ENCODE measurements at places on chromosomes 7 and 10. TPM values are rescaled to one million over a fixed set of nuclear protein-coding genes. Genes with fewer than 3 reads are reported as not detected.

- DNase-seq = peak; percentile 91
Measured at GRCh38 chr10:30454744-30455510, 20.9 kb downstream of the MAP3K8 start.

DNA sequence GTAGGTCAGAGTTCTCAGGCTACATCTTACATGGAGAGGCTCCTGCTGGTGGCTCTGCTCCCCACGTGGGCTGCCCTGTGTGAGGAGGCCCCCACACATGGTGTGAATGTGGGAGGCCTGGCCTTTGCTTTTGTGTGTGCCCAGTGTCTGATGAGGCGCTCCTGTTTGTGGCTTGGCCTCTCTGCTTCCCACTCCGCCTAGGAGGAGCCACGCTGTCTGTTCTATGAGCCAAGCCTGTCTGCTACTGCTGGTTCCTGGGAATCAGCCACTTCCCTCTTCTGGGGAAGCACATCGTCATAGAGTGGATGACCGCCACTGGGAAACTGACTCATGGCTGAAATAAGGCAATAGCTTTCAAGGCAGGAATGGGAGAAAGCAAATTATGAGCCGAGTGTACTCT lies 87.1 kb downstream of the CYP26A1 start:
- DNase-seq = no peak

DNA sequence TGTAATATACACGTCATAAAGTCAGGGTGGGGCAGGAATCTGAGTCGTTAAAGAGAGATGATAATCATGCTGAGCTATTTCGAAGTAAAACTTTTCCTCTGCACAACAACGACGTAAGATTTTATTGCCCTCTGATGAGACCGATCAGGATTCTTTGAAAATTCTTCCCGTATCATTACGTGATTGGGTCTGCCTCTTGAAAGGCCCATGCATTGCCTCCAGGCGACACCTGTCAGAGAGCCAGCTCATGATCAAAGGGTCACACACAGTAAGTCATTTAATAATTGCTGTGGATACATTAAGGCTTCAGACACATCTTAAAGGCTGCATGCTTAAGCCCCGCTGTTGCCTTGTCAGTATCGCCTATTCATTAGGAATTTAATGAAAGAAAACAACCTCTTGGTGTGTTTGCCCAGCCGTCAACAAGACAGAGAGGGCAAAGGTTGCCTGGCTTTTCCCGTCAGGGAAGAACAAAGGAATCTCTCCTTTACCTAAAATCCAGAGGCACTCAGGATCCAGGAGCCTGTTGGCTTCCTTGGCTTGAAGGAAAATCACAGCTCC lies 189.0 kb upstream of the SH2B2 start:
- no peak for DNase-seq

- DNase-seq = no peak
Measured at GRCh38 chr7:95253986-95254385, 70.3 kb downstream of the PON1 start.

GRCh38 chr7:44220046-44220357 lies 19.2 kb downstream of the YKT6 start:
- no peak for DNase-seq

GRCh38 chr10:120950051-120950561 lies 98.9 kb downstream of the WDR11 start:
- no peak for DNase-seq

DNA sequence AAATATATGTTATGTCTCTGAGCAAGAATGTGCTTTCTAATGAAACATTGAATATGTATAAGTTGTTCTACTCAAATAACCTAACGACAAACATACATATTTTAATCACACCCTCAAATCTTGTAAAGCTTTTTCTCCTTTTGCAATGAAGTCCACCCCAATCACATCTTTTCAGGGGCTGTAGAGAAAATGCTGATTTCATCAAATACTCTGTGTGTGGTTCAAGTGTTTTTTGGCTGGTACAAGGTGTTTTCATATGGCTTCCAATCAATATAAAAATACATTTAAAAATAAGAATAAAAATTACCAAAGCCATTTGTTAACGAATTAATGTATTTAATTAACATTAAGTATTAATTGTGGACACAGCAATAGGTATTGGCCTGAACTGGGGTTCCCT lies 57.2 kb upstream of the TMEM196 start:
- no peak for DNase-seq

GRCh38 chr7:27459731-27460053 lies 203.0 kb downstream of the HIBADH start:
- DNase-seq = peak; percentile 96

GRCh38 chr7:4798706-4799235 lies 23.3 kb downstream of the AP5Z1 start:
- no peak for DNase-seq

- peak; percentile 17 for DNase-seq
Measured at GRCh38 chr10:27687326-27687725, 58.3 kb downstream of the MKX start.

GRCh38 chr7:121452389-121452788 lies 56.3 kb upstream of the FAM3C start:
- no peak for DNase-seq

GRCh38 chr7:22697876-22698606 lies 29.0 kb upstream of the IL6 start:
- no peak for DNase-seq

- no peak for DNase-seq
Measured at GRCh38 chr7:79563821-79564522, 110.5 kb upstream of the MAGI2 start.

DNA sequence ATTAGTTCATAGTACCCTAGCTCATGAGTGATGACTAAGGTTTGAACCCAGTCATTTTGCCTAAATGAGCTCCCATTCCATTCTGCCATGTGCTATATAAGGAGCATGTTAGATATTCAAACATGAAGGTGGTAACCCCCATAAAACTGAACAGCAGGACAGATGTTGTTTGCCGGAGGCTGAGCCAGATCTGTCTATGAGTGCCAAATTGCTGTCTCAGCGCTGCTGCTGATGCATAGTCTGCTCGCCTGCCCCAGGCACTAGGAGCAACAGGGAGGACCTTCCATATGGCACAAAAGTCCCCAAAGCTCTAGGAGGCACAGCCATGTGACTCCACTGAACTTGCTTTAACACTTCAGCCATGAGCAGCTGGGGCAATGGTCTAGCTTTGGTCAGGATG lies 466.0 kb upstream of the GHITM start:
- DNase-seq = no peak

GRCh38 chr10:129335942-129336341 lies 131.1 kb upstream of the MGMT start:
- DNase-seq = no peak

DNA sequence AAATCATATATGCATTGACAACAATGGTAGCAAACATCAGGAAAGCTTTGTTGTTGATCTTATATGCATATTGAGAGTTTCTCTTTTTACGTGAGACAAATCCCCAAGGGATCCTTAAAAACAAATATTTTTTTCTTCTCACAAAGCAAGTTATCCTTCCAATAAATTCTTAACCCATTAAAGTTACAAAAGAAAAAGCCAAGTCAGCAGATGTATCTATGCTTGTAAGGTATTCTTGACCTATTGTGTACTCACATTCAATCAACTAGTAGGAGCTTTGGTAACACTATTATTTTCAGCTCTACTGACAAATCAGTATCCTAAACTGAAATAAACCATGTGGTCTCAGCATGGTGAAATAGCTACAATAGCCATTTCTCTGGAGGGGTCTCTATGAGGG lies 586.3 kb downstream of the CNTNAP2 start:
- DNase-seq = no peak

DNA sequence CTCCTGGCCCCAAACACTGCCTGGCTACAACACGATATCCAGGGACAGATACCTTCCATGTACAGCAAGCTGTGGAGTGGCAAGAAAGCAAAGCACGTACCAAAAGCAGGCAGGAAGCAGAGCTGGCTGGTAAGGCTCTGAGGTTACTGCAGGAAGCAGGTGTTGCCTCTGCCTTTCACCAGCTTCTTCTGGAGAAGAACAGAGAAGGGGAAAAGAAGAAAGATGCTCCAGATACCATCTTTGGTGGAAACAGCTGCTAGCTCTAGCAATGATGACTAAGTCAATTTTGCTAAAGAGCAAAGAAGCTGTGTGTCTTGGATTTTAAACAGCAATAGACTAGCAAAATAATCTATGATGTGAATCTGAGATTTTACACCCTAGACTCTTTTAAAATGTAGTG lies 34.9 kb upstream of the PRSS1 start:
- no peak for DNase-seq

- DNase-seq = peak; percentile 27
Measured at GRCh38 chr10:30997536-30998235, 34.0 kb downstream of the ZNF438 start.

DNA sequence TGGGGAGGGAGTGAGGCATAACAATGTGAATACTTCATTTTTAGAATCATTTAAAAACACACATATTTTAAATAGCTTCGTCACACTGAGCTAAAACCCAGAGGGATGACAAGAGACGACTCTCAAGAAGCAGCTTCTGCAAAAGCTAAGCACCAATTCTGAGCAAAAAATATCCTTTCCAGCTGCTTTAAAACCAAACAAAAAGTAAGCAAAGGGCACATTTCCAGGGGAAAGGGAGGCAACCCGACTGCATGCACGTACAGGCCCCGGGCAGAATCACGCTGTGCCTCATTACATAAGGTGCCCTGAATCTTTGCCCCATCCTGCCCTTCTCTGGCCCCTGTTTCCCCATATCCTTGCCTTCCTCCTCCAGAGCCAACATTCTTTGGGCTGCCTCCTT lies 78.4 kb downstream of the DGKI start:
- no peak for DNase-seq

DNA sequence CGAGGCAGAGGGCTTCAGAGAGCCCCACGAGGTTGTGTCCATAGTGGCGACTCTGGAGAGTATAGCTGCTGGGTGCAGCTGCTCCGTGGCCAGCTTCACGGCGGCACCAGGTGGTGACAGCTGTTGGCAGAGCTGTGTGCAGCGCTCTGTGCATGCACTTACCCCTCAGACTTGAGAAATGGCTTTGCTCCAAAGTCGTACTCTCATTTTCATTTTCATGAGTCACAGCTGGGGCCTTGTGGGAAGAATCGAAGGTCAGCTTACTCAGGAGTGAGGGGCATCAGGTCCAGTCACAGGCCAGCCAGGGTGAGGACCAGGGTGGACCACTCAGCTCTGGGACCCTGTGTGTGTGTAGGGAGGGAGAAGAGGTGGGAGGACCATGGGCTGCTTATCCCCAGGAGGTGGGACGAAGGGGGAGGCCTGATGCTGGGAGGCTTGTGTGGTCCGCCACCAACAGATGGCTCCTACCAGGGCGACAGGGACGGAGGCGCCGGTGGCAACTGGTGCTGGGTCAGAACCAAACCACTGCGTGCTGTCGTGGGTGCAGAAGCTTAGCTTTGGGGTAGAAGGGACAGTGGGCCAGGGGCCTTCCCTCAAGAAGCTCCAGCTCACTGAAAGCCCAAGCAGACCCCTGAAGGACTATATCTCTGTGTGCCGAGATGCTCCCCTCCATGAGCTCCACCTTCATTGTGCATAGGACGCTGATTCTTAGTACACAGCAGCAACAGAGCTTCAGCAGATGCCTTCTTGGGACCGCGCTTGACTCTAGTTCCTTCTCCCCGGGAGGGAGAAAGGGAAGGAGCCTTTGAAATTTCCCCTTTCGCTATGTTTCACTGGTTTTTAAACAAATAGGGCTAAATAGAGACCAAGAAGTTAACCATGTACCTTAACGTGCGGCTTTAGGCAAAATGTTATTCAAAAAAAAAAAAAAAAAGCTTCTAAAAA lies 225.0 kb downstream of the CELF2 start:
- DNase-seq = no peak

GRCh38 chr7:134353411-134353810 lies 36.7 kb upstream of the SLC35B4 start:
- DNase-seq = no peak

- no peak for DNase-seq
Measured at GRCh38 chr7:44449584-44449928, 40.9 kb downstream of the NUDCD3 start.

- peak; percentile 13 for DNase-seq
Measured at GRCh38 chr7:70674571-70675010, 457.4 kb upstream of the GALNT17 start.

GRCh38 chr7:30226614-30227268 lies 57.7 kb upstream of the ZNRF2 start:
- no peak for DNase-seq

DNA sequence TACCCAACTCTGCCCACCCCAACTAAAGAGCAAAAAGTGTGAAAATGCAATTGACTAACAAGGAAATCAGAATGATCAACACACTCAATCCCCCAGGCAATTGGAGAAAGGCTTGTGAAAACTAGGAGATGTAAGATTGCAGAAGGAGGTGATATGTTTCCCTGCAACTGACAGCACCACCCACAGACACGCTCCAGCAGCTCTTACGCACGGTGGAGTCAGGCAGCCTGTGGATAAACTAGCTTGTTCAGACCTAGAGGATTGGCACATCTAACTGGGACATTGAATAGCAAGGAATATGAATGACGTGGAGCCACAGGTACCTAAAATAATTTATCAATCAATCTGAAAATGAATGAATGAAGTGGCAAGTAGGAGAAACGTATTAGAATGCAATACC lies 125.7 kb upstream of the MYO3A start:
- no peak for DNase-seq

- no peak for DNase-seq
Measured at GRCh38 chr7:103794424-103794823, 195.0 kb downstream of the RELN start.

GRCh38 chr7:11742496-11742895 lies 89.5 kb downstream of the THSD7A start:
- no peak for DNase-seq

DNA sequence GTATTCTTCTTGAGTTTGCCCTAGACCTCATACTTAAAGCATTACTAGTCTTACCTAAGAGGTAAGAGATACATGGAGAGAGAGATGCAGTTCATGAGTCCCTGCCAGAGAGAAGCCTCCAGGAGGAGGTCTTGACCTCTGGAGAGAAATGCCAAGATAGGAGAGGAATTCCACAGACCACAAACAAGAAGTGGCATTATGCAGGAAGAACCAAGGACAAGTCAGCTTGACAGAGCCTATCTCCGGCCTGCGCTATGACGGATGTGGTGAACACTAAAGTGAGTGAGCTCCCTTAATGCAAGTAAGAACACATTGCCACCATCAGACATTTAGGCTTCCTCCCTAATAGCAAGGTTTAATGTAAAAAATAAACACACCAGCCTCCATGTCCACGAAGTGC lies 27.9 kb upstream of the COL1A2 start:
- DNase-seq = no peak

- DNase-seq = no peak
Measured at GRCh38 chr10:92822060-92822634, 26.2 kb upstream of the EXOC6 start.

The PURB gene
- total RNA-seq = 33.6 TPM

The PON1 gene
- 0.10 TPM for total RNA-seq

The AGAP9 gene
- total RNA-seq = 2.0 TPM

The EN2 gene
- under 0.01 TPM for total RNA-seq

The PTF1A gene
- not detected for total RNA-seq

The LHFPL3 gene
- total RNA-seq = 0.39 TPM

The TUBB8 gene
- not detected for total RNA-seq

The OR6B1 gene
- not detected for total RNA-seq

The C10orf105 gene
- total RNA-seq = under 0.01 TPM

The PNLIPRP1 gene
- total RNA-seq = not detected

The ADIRF gene
- total RNA-seq = 69.2 TPM

The GDF2 gene
- not detected for total RNA-seq

Measured in skin of body (tissue), 3 donors.